Liver (tissue), 10 donors: ENCODE measurements at places on chromosomes 2 and 18. TPM values are rescaled to one million over a fixed set of nuclear protein-coding genes. Genes with fewer than 3 reads are reported as not detected.
A peak's percentile ranks its signal among the peaks of the same experiment; 100 is the strongest.

Gene LDLRAD4
- total RNA-seq, result 41.7 TPM

Gene C2orf80
- total RNA-seq, result not detected

Gene DSC2
- total RNA-seq, result 10.9 TPM

Gene ZNF385B
- 4.7 TPM for total RNA-seq

Gene AQP12A
- total RNA-seq, result not detected

Gene FAM110C
- 5.0 TPM for total RNA-seq

- H3K4me1 ChIP-seq, result peaks cover 1% of the 10 kb centered on the region
- peak overlapping the region; percentile 63 for H3K27ac ChIP-seq
- H3K4me3 ChIP-seq, result no peak overlapping the region
- no peaks in the 10 kb centered on the region for H3K27me3 ChIP-seq
Observed at GRCh38 chr2:44245083-44245861, 30.0 kb upstream of the SLC3A1 start.

DNA sequence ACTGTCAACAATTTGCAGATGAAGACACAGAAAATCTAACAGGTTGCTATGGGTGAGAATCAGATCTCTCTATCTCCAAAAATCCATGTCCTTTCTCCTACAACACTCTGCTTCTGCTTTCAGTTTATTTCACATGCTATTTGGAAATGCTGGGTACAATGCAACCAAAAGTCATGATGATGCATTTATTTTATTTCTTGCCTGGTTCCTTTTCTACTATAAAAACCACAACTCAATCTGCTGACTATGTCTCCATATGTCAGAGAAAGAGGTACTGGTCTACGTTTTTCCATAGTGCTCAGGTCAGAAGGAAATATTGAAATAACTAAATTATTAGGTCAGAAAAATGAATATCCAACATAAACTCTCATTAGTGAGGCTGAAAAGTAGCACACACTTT is 20.5 kb downstream of the RAD51AP2 start:
- no peaks in the 10 kb centered on the region for H3K27me3 ChIP-seq
- no peak overlapping the region for H3K27ac ChIP-seq
- H3K4me3 ChIP-seq, result no peak overlapping the region
- H3K4me1 ChIP-seq, result no peaks in the 10 kb centered on the region
- DNase-seq, result no peak
- no peaks in the 10 kb centered on the region for H3K36me3 ChIP-seq

DNA sequence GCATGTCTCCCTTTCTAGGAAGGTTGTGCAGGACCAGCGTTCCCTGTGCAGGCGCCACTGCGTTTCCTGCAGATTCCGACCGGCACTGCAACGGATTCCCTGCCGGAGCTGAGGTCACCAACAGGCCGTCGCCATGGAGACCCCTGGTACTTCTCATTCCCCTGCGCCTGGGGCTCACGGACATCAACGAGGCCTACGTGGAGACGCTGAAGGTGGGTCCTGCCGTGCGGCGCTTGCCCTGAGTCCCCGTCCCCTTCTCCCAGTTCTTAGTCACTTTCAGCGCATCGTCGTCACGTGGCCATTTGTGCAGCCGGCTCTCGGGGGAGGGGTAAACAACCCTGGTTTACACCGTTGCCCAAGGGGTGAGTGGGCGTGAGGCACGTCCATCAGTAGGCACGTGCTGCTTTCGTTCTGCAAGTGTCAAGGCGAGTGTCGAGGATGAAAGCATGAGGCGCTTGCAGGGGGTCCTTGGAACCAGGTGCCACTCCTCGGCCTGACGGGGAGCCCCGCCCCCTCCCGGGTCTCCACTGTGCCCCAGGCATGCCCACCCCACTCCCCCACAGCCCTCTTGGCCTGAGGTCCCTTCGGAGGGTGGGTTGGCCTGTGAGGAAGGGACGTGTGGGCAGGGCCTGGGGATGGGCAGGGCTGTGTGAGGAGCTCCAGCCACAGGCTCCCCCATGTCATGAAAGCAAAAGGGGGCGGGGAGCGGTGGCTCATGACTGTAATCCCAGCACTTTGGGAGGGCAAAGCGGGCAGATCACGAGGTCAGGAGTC is 19.8 kb downstream of the DTYMK start:
- H3K27me3 ChIP-seq, result no peaks in the 10 kb centered on the region
- H3K36me3 ChIP-seq, result peaks cover 9% of the 10 kb centered on the region
- no peaks in the 10 kb centered on the region for H3K4me1 ChIP-seq
- no peak overlapping the region for H3K4me3 ChIP-seq
- H3K27ac ChIP-seq, result no peak overlapping the region
- DNase-seq, result no peak

DNA sequence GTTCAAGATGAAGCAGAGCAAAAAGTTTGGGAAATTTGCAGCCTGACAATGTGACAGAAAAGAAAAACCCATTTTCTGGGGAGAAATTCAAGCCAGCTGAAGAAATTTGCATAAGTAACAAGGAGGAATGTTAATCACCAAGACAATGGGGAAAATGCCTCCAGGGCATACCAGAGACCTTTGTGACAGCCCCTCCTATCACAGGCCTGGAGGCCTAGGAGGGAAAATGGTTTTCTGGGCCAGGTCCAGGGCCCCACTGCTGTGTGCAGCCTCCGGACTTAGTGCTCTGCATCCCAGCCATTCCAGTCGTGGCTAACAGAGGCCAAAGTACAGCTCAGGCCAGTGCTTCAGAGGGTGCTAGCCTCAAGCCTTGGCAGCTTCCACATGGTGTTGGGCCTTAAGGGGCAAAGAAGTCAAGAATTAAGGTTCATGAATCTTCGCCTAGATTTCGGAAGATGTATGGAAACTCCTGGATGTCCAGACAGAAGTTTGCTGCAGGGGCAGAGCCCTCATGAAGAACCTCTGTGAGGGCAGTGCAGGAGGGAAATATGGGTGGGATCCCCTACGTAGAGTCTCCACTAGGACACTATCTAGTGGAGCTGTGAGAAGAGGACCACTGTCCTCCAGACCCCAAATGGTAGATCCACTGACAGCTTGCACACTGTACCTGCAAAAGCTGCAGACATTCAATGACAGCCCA is 314.1 kb upstream of the TRIB2 start:
- no peaks in the 10 kb centered on the region for H3K4me1 ChIP-seq
- H3K27me3 ChIP-seq, result no peaks in the 10 kb centered on the region

GRCh38 chr2:159439421-159439820 is 152.9 kb upstream of the WDSUB1 start:
- peaks cover 37% of the 10 kb centered on the region for H3K36me3 ChIP-seq
- H3K27me3 ChIP-seq, result no peaks in the 10 kb centered on the region
- H3K4me1 ChIP-seq, result peaks cover 2% of the 10 kb centered on the region
- H3K27ac ChIP-seq, result no peak overlapping the region
- DNase-seq, result no peak

DNA sequence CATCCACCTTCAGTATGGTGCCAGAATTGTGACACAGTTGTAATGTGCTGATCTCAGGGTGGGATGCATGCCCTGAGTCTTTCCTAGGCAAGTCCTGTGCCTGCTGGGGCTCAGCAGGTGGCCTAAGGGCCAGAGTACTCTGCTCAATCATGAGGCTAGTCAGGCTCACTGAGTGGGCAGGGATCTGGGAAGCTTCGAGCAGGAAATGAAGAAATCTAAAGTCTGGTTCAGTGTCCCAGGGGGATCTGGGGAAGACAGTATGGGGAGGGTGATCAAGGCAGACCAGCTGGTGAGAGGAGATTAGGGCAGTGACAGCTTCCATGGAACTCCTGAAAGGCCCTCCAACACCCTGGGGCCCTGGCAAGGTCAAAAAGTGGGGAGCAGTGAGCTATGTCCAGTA is 8.9 kb upstream of the ANKRD29 start:
- no peaks in the 10 kb centered on the region for H3K4me1 ChIP-seq
- no peaks in the 10 kb centered on the region for H3K27me3 ChIP-seq
- no peak overlapping the region for H3K27ac ChIP-seq
- DNase-seq, result no peak
- no peaks in the 10 kb centered on the region for H3K36me3 ChIP-seq

- no peaks in the 10 kb centered on the region for H3K4me1 ChIP-seq
- H3K27ac ChIP-seq, result no peak overlapping the region
- no peaks in the 10 kb centered on the region for H3K27me3 ChIP-seq
- no peaks in the 10 kb centered on the region for H3K36me3 ChIP-seq
Observed at GRCh38 chr2:154120706-154121105, 249.0 kb downstream of the GALNT13 start.

- H3K4me1 ChIP-seq, result no peaks in the 10 kb centered on the region
- no peak overlapping the region for H3K4me3 ChIP-seq
- H3K27ac ChIP-seq, result no peak overlapping the region
- DNase-seq, result no peak
Observed at GRCh38 chr2:26305540-26305939, 40.4 kb upstream of the SELENOI start.

- H3K4me1 ChIP-seq, result no peaks in the 10 kb centered on the region
- H3K36me3 ChIP-seq, result no peaks in the 10 kb centered on the region
- H3K4me3 ChIP-seq, result no peak overlapping the region
- no peaks in the 10 kb centered on the region for H3K27me3 ChIP-seq
- no peak overlapping the region for H3K27ac ChIP-seq
- no peak for DNase-seq
Observed at GRCh38 chr18:48810805-48811204, 140.0 kb downstream of the SMAD7 start.

DNA sequence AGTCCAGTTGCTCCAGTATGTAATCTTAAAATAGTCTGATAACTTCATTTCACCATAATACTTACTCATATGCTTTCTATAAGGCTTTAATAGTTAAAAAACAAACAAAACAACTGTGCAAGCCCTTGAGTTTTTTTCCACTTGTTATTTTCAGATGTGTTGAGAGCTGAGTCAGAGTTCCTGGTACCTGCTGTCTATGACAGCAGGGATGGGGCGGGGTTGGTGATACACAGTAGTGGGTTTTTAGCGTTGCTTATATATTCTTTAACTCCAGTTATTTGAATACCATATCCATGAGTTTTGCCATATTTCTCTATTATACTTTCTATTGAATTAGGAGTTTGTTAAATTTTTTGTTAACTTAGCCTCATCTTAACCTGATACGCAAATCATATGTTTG is 5.0 kb downstream of the NAPG start:
- H3K36me3 ChIP-seq, result no peaks in the 10 kb centered on the region
- H3K4me1 ChIP-seq, result peaks cover 15% of the 10 kb centered on the region
- no peaks in the 10 kb centered on the region for H3K27me3 ChIP-seq
- DNase-seq, result no peak
- H3K27ac ChIP-seq, result no peak overlapping the region
- no peak overlapping the region for H3K4me3 ChIP-seq
